ENCODE measurements at places on chromosomes 5 and 9.

GRCh38 chr5:90987726-90988125, 395.4 kb downstream of the ARRDC3 start:
- no peak for DNase-seq

DNA sequence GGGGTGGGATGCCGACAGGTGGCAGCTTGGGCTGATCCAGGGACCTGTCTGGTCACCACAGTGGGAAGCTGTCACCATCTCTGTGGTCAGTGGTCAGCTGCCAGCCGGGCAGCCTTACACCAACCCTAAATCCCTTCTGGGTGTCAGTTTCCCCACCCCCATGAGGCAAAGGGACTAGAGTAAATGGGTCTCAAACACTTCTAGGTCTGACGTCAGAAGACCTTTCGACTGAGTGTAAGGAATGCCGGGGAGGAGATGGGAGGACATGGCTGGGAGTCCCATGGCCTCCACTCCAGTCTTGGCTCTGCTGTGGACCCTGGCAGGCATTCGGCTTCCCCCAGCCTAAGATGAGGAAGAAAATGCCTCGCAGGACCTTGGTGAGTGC, 40.3 kb upstream of the SLC25A51 start:
- peak; percentile 47 for DNase-seq

DNA sequence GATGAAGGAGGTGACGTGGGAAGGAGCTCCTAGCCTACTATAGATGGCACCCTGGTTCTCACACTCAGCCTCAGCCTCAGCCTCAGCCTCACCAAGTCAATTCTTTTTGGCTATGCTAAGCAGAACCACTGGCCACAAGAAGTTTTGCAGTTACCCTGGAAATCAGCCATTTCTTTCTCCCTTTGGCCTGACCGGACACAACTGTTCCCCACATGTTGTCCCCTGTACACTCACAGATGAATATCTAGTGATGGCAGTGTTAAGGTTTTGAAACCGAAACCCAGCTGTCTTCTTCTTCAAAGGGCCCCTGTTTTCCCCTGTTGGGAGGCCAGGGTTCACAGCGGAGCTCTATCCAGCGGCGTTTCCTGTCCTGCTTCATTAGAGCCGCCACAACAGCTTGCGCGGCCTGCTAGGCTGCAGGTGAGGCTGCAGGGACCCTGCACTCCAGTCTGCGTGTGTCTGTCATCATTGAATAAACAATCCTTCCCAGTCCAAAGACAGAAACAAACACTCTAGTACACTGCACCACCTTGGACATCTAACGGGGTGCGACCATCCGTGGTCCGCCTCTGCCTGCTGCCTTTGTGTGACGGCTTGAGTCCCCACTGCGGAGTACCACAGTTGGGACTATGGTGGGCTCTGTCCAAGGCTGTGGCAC, 250.5 kb downstream of the DENND1A start:
- no peak for DNase-seq

GRCh38 chr5:2334719-2335118, 416.8 kb downstream of the IRX2 start:
- DNase-seq = no peak

GRCh38 chr9:122180633-122181032, 20.9 kb downstream of the MORN5 start:
- no peak for DNase-seq

GRCh38 chr9:34346873-34347799, 17.8 kb downstream of the NUDT2 start:
- no peak for DNase-seq

DNA sequence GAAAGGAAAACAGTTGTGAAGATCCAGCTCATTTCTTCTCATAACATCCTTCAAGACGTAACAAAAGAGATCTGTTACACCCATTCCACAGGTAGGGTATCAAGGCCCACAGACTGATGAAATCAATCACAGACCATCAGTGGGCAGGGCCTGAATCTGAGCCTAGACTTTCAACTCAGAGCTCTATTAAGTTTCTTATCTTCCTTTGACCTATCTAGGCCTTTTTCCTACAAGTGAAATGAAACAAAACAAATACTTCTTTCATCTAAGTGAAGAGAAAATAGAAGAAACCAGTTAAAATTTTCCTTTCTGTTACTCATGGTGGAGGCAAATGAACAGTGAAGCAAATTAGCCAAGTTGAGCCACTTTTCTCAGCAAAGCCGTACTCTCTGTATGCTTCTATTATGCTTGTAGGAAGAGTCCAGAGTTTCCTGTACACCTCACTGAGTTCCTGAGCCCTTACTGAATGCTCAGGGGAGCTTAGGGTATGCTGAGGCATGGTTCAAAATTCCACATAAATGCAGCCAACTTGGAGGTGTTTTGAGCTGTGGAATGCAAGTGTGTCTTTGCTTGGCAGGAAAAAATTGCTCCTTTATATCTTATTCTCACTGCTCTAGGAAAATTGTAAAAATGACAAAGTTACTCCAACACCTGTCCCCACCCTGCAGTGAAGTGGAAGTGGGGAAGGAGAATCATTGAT, 91.9 kb downstream of the FEM1C start:
- no peak for DNase-seq

- DNase-seq = no peak
Observed at GRCh38 chr5:93163010-93163663, 417.9 kb downstream of the NR2F1-AS1 start.

DNA sequence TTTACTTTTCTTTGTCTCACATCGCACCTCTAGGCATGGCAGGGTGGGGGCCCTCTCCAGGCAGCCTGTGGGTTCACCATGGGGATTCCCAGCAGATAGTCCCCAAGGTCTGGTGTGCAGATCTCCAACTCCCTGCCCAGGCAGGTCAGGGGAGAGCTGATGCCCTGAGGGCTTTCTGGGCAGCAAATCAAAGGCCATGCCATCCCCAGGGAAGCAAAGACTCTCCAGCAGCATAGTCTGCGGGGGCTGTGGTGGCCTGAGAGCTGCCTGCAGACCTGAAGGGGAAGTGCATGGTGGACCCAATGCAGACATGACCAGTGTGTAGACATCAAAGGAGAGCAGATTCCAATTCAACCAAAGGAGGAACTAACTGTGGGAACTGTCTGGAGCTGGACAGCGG, 7.7 kb downstream of the NEURL1B start:
- DNase-seq = peak; percentile 13

GRCh38 chr5:160289721-160290120, 22.6 kb downstream of the CCNJL start:
- no peak for DNase-seq

GRCh38 chr5:34487159-34487879, 168.8 kb upstream of the RAI14 start:
- DNase-seq = no peak

- DNase-seq = no peak
Observed at GRCh38 chr5:69484891-69485290, 7.7 kb upstream of the OCLN start.

- no peak for DNase-seq
Observed at GRCh38 chr5:139453683-139454567, 8.6 kb downstream of the ECSCR start.

DNA sequence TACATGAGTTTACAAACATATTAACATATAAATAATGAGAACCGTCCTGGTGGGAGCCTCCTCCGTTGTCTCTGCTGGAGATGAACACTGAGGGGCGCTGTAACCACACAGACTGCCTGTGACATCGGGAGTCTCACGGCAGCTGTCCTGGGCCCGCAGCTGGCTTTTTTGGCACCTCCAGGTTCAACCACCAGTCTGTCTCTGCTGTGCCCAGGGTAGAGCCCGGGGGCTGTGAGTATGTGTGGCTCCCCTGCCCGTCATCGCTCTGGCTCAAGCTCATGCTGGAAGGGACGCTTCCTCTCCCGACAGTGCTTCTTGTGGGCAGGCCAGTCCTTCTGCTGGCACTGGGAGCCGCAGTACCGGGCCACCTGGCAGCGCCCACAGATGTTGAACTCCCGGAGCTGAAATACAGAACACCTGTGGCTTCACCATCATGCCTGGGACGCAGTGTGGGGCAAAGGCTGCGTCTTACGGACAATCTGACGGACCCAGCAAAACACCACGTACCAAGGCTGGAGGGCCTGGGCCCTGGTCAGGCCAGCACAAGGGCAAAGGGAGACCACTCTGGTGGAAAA, 3.6 kb upstream of the DPH7 start:
- DNase-seq = no peak

DNA sequence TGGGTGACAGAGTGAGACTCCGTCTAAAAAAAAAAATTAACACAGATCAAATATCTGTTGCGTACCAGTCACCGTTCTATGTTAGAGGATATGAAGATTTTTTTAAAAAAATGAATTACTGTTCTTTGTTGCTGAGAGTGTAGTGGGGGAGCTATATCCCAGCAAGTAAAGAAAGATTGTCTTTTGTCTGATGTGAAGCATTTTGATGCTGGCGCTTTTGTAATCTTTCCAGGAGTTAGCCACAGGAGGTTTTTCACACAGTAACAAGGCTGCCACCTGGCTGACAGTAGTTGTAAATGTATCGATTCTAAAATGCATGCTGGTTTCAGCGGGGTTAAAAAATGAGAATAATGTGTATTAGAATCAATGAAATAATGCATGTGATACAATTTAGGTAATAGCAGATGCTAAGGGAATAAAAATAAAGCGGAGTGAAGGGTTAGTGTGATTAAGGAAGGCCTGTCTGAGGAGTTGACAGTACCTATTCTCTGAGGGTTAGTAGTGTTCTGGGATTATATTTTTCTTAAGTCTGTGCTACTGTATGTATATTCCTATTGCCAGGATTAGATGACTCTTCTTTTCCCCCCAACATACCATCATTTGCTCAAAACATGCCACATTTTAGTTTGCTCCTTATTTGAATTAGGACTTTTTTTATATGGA, 3.4 kb downstream of the LMNB1 start:
- DNase-seq = peak; percentile 23

DNA sequence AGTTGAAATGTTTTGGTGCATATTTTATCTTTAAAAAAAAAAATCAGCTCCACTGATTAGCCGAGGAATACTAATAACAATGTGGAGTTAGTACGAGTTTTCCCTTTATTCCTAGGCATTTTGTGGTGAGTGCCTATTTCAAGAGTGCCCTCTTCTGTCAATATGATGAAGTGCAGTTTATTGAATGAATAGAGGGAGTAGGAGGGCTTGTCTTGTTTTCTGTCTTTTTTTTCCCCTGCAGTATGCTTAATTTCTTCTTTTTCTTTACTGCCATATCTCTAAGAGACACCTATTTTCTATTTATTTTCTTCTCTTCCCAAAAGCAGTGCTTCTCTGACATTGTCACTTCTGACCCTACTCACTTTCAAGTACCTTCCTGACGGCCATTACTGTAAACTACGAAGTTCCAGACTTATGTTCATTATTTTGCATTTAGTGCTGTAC, 169.6 kb upstream of the PITX1 start:
- no peak for DNase-seq

- no peak for DNase-seq
Observed at GRCh38 chr9:79858508-79858907, 286.7 kb downstream of the TLE4 start.

DNA sequence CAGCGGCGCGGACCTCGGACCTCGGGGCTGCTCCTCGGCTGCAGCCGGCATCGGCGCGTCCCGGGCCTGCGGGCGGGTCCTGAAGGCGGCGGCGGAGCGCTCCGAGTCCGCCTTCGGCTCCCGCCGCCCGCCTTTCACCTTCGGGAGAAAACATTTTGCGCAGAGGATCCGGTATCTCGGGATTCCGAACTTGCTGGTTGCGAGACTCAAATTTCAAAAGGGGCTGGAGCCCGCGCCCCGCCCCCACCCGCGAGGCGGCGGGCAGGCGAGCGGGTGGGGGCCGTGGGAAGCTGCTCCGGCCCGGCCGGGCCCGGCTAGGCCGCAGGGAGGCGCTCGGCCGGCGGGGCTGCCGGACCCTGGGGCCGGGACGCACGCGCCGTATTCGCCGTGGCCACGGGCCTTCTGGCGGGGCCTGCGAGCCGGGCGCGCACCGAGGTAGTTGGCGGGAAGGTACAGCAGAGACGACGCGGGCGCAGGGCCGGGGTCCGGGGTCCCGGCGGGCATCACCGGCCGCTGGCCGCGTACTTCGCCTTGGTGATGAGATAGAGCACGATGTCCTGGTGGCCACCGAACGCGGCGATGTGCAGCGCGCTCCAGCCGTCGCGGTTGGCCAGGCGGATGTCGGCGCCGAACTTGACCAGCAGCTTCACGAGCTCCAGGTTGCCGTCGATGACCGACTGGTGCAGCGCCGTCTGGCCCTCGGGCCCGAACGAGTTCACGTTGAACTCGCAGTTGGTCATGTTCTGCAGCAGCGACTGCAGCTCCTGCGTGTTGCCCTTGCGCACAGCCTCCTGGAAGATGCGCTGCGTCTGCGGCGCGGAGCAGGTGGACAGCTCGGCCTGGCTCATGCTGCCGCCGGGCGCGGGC, 757 bp downstream of the NRARP start:
- DNase-seq = peak; percentile 32

GRCh38 chr5:179819296-179820126, 1.2 kb upstream of the SQSTM1 start:
- DNase-seq = peak; percentile 82

GRCh38 chr9:123027517-123027916, 6.0 kb upstream of the GPR21 start:
- DNase-seq = no peak

DNA sequence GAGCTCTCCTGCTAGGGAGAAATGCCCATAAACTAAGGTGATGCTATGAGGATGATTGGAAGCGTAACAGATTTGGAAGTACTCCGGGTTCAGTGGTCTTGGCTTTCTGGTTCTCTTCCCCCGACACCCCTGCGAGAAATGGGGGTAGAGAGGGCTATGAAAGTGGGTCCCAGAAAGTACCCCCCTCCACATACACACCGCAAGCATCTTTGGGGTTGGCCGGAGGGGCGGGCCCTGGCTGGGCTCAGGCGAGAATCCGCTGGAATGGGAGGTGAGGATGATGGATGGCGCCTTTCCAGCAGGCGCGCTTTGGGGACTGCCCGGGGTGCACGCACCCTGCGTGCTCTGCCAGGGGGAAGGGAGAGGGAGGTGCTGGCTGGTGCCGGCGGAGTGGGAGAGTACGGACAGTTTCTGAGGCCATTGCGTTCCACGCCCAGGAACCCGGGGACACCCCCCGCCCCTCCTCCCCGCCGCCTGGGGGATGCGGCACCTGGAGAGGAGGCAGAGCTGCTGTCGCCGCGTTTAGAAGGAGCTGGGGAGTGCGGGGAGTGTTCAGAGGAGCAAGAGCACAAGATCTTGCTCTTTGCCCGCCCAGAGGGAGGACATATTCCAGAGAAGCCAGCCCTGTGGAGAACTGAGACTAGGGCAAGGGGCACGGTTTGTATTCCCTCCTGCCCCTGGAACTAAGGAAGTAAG, 1.9 kb downstream of the PCSK5 start:
- DNase-seq = peak; percentile 82

DNA sequence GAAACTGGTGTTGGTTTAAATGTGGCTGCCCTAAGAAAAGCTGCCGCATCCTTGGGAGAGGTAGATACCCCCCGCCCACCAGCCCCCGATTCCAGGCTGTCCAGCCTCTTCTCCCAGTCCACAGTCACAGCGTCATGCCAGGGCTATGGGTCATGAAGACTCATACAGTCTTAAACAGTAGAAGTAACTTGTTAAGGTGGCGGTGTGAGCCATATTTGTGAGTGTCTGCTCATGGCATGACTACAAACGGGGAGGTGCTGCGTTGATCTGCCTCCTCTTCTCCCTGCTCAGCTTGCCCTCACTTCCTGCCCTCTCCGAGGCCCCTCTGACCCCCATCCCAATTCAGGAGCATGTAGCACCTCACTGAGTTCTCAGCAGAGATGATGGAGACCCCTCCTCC, 20.8 kb downstream of the FGD3 start:
- DNase-seq = no peak

- DNase-seq = no peak
Observed at GRCh38 chr5:130272837-130273236, 368.6 kb downstream of the CHSY3 start.

GRCh38 chr9:91809581-91810285, 140.3 kb downstream of the ROR2 start:
- no peak for DNase-seq

Data from ovary (tissue), 10 donors.